ENCODE measurements at places on chromosomes 7 and 10.
A peak's percentile ranks its signal among the peaks of the same experiment; 100 is the strongest.

DNA sequence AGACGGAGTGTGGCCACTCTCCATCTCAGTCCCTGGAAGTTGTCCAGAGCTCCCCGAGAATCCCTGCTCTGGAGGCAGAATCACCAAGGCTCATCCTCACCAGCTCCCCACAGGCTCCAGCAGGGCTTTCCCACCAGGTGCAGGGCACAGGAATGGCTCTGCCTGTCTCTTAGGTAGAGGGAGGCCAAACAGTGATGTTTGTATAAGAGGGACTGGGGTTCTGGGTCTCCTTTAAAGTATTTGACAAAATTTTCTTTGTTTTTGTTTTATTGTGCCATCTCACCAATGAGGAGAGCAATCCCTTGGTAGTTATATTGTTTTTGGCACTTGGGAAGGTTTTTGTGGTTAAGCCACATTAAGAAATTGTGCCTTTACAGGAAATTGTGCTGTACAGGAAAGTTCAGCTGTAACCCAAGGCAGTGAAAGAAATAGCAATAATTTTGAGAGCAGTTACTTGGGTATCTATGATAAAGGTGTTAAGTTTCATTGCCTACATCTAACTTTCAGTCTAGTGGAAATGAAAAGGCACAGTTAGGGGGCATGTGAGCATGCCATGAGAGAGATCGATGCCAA lies 219.3 kb upstream of the PRSS58 start:
- no peak for DNase-seq

DNA sequence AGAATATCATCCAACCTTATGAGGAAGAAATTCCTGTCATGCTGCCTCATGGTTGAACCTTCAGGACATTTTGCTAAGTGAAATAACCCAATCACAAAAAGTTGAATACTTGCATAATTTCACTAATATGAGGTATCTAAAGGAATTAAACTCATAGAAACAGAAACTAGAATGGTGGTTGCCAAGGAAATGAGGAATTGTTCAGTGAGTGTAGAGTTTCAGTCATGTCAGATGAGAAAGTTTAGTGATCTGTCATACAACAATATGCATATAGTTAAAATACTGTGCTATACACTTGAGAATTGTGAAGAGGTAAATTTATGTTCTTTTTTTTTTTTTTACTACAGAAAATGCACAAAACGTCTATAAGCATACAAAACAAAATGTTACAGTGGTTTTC lies 60.7 kb downstream of the R3HCC1L start:
- no peak for DNase-seq

GRCh38 chr10:119747940-119748339 lies 22.1 kb downstream of the INPP5F start:
- DNase-seq = no peak

GRCh38 chr7:131231381-131232220 lies 96.1 kb upstream of the MKLN1 start:
- DNase-seq = peak; percentile 41

- no peak for DNase-seq
These were observed 733 bp downstream of the PRKCQ start for GRCh38 chr10:6579183-6579903.

GRCh38 chr10:54081950-54082349 lies 719.1 kb downstream of the PCDH15 start:
- DNase-seq = no peak
